ENCODE measurements at places on chromosomes 7 and 10. TPM values are rescaled to one million over a fixed set of nuclear protein-coding genes. Genes with fewer than 3 reads are reported as not detected.

Gene FANK1
- total RNA-seq: 3.1 TPM

Gene FAM25A
- total RNA-seq: 16.3 TPM

Gene TMEM270
- total RNA-seq: not detected

Gene MAGI2
- 6.9 TPM for total RNA-seq

Gene ANXA8L1
- 51.0 TPM for total RNA-seq

Gene KIAA1217
- 19.8 TPM for total RNA-seq

Gene UTF1
- not detected for total RNA-seq

Gene VWA2
- total RNA-seq: 19.5 TPM

Gene GOLGA7B
- total RNA-seq: 3.5 TPM

Gene ERVW-1
- total RNA-seq: 0.20 TPM

Gene NUTM2B
- total RNA-seq: 0.30 TPM

Gene CPA2
- total RNA-seq: not detected

Gene LLCFC1
- total RNA-seq: not detected

Gene PPP1R3A
- total RNA-seq: 14.4 TPM

Gene PPP1R3C
- total RNA-seq: 71.7 TPM

Gene CH25H
- 4.1 TPM for total RNA-seq

Gene STOX1
- total RNA-seq: 5.7 TPM

Gene GIMAP7
- 5.7 TPM for total RNA-seq

Gene ALOX5
- total RNA-seq: 9.4 TPM

Gene RBP3
- not detected for total RNA-seq
